ENCODE measurements at places on chromosomes 6 and 20. TPM values are rescaled to one million over a fixed set of nuclear protein-coding genes. Genes with fewer than 3 reads are reported as not detected.

DNA sequence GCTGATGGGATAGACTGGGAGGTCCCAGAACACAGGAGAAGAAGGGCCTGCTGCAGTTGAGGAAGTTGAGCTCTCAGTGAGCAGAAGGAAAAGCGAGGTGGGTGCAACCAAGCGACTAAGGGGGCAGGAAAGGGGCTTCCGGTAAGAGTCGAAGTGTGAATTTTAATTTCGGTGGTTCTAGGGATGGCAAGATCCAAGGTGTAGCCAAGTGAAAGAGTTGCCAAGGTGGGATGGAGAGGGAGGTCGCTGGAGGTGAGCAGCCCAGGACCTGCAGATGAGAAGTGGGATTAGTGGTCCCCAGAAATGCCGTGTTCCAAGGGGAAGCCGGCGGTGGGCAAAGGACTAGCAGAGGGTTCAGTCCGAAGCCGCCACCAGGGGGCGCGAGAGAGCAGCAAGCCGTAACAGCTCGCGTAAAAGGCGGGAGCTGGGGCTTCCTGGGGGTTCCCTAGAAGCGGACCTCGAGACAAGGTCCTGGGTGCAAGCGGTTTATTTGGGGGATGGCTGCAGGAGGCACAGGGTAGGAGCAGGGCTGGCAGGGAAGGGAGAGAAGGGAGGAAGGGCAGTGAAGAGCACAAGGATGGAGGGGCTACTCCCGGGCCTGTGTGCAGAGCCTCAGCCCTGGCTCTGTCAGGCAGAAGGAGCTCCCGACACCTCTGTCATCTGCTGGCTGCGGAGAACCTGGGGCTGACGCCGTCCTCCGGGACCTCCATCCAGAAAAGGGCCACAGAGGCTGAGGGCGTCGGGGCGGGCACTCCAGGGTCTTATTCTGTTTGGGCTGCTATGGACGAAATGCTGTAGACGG lies 103.6 kb downstream of the PAX1 start:
- H3K4me1 ChIP-seq, result no peaks in the 10 kb centered on the region
- H3K36me3 ChIP-seq, result no peaks in the 10 kb centered on the region
- H3K27ac ChIP-seq, result no peak overlapping the region
- peak; percentile 64 for DNase-seq

GRCh38 chr6:313917-314316 lies 21.6 kb downstream of the DUSP22 start:
- no peak overlapping the region for H3K4me3 ChIP-seq
- no peak for DNase-seq
- no peak overlapping the region for H3K27ac ChIP-seq
- H3K36me3 ChIP-seq, result no peaks in the 10 kb centered on the region
- no peaks in the 10 kb centered on the region for H3K27me3 ChIP-seq

- H3K27ac ChIP-seq, result no peak overlapping the region
- no peak for DNase-seq
- no peaks in the 10 kb centered on the region for H3K4me1 ChIP-seq
- no peaks in the 10 kb centered on the region for H3K27me3 ChIP-seq
Observed at GRCh38 chr6:137111296-137112066, 62.0 kb downstream of the IL22RA2 start.

Gene PRRT1
- total RNA-seq, result 0.15 TPM

Gene LPIN3
- 2.4 TPM for total RNA-seq

Data from psoas muscle (tissue), 8 donors.